ENCODE measurements at places on chromosomes 11 and 22.

DNA sequence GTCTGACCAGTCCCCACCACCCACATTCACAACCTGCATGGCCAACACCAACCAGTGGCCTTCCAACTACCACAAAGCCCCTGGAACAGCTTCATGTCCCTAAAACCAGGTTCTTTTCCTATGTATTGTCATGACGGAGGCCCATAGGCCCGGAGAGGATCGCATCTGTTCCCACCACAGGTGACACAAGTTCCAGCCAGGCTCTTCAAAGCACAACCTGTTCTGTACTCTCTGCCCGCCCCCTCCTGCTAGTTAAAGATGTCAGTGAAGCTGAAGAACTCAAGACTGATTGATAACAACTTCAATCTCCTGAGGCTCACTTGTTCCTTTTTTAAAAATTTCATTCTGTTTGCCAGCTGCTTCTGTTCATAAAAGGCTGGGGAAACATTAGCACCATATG, 121.1 kb upstream of the GUCY1A2 start:
- DNase-seq: no peak

- peak; percentile 82 for DNase-seq
Observed at GRCh38 chr22:46547883-46548244, 10.4 kb upstream of the CELSR1 start.

- peak; percentile 68 for DNase-seq
Observed at GRCh38 chr11:12088047-12088481, 22.3 kb upstream of the MICAL2 start.

GRCh38 chr11:64331569-64332371, 8.2 kb upstream of the CCDC88B start:
- peak; percentile 82 for DNase-seq

GRCh38 chr22:33565580-33565995, 354.7 kb downstream of the LARGE1 start:
- DNase-seq: no peak

GRCh38 chr11:61575886-61576861, 4.7 kb downstream of the SYT7 start:
- DNase-seq: no peak

GRCh38 chr22:37716708-37717107, 19.9 kb downstream of the TRIOBP start:
- DNase-seq: no peak
